SHP77 (cell line): ENCODE measurements at places on chromosomes 16 and 17.
A peak's percentile ranks its signal among the peaks of the same experiment; 100 is the strongest.

DNA sequence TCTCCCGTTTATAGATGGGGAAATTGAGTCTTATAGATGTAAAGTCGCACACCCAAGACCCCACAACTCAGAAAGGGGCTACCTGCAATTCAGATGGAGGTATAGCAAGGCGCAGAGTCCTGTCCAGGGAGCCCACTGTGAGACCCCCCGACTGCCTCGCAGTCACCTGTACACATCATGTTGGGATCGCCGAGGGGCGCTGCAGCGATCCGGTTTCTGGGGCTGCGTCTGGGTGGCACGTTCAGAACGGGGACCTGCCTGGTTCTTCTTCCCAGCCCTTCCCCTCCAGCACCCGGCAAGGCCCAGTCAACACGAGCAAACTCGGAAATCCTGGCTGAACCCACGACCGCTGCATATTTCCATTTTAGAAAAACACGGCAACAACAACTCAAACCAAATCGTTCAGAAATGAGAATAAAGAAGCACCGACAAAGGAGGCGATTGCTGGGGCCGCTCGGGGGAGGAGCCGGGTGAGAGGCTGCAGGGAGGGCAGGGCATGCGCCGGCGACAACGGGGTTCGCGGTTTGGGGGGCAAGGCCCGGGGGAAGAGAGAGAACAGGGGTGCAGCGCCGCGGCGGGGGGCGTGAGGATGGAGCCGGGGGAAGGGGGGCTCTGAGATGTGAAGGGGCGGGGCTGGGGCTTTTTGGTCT is 643 bp downstream of the HSDL1 start:
- no peak for DNase-seq

GRCh38 chr16:27439271-27440018 is 37.5 kb downstream of the IL21R start:
- DNase-seq, result no peak

DNA sequence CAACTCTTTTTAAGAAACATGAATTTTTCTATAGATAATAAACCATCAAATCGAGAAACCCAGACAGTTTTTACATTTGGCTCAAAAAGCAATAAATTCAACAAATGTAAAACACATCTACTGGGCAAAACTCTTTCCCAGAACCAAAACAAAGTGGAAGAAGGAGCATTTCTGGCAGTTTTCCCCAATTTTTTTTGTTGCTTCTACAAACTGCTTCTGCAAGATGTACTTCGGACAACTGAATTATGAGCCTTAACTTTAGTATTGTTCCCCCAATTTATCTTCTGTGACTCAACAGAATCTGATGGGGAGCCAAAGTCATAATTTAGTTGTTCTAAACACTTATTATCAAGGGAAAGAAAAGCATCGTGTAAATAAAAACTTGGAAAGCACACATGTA is 1047.2 kb downstream of the CDH11 start:
- no peak for DNase-seq

DNA sequence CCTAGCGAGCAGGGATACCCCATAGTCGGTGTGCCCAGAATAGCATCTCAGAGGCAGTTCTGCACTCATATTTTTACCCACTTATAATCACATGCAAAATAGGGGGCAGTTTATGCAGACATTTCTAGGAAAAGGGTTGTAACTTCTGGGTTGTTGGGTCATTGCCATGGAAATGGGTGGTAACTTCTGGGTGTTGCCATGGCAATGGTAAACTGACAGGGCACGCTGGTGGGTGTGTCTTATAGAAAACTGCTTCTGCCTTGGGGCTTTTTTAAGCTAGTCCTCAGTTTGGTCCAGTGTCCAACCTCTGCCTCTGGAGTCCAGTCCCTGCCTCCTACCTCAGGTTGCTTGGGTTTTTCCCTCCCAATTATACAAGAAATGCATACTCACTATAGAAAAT is 7.4 kb upstream of the SPAG9 start:
- DNase-seq, result no peak

- DNase-seq, result peak; percentile 15
Observed at GRCh38 chr16:70576431-70577255, 53.0 kb downstream of the SF3B3 start.

DNA sequence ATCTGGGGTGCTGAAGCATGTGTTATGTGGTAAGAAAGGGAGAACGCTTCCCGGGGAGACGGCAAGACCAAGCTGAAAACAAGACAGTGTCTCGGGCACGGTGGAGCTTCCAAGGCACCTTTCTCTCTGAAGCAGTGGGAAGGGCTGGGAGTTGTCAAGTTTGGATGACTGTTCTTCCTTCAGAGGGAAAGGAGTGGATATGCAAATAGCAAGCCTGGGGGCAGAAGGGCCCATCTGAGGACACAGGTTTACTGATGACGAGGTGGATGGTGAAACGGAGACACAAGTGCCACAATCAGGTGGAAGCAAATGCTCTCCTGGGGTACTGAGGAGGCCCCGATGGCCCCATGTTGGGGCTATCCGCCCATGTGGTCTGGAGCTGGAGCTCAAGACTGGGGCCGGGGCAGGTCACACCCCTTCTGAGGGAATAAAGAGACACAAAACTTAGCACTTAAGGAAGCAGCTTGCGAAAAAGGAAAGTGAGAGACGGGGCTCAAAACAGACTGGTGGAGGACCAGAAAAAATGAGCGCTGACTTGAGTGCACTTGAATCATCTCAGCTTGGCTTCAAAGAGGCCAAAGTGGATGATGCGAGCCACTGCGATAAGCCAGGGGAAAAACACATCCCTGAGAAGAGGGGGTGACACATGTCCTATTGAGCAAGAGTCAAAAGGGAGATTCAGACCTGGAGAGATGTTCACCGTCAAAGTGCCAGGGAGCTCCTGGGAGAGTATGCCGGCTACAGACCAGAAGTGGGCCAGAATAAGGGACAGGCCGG is 34.8 kb upstream of the MTSS2 start:
- DNase-seq, result no peak

DNA sequence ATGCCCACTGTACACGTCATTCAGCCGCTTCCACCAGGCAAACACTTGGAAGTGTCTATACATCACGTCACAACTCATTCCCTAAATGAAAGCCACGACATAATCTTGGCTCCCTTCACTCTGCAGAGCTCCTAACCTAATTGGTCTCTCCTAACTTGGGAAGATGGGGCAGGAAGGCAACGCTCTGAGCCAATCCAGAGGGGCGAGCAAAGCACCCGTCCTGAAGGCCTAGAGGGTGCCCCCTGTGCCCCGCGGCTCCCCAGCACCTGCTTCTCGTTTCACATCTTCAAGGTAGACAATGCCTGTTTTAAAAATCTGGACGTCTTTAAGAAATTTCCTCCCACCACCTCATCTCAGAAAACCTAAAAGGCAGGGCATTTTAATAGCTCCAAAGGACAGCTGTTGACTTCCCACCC is 1.0 kb downstream of the CSNK2A2 start:
- no peak for DNase-seq

DNA sequence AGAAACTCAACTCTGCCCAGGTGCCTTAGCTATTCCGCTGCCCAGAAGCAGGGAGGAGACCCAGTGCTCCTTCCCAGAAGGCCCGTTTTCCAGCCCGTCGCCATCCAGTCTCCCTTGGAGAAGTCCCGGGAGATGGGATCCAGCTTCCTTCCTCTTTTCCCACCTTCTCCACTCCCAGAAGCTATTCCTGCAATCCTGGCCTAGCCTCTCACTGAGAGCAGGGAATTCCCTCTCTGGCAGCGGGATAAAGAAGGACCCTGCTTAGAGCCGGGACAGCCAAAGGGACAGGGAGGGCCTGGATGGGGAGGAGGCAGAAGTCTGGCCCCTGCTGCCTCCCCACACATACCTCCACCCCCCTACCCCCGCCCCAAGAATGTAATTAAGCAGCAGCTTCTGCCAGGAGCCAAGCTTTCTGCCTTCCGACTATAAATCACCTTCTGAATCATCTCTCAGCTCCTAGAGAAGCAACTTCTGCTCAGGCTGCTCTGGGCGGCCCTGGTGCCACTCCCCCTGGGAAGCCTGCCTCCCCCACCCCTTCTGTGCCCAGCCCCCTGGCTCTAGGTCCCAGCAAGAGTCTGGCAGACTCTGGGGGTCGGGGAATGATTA is 6.4 kb downstream of the WNT3 start:
- DNase-seq, result no peak
